CD4-positive, alpha-beta T cell treated with Interleukin-1 beta for 1 hour (primary cell): ENCODE measurements at places on chromosomes 2 and 18.

- DNase-seq, result no peak
Measured at GRCh38 chr2:162686336-162686735, 152.2 kb downstream of the KCNH7 start.

- no peak for DNase-seq
Measured at GRCh38 chr18:45251236-45251635, 364.0 kb upstream of the SLC14A2 start.

- no peak for DNase-seq
Measured at GRCh38 chr18:33132657-33133056, 307.9 kb downstream of the CCDC178 start.

DNA sequence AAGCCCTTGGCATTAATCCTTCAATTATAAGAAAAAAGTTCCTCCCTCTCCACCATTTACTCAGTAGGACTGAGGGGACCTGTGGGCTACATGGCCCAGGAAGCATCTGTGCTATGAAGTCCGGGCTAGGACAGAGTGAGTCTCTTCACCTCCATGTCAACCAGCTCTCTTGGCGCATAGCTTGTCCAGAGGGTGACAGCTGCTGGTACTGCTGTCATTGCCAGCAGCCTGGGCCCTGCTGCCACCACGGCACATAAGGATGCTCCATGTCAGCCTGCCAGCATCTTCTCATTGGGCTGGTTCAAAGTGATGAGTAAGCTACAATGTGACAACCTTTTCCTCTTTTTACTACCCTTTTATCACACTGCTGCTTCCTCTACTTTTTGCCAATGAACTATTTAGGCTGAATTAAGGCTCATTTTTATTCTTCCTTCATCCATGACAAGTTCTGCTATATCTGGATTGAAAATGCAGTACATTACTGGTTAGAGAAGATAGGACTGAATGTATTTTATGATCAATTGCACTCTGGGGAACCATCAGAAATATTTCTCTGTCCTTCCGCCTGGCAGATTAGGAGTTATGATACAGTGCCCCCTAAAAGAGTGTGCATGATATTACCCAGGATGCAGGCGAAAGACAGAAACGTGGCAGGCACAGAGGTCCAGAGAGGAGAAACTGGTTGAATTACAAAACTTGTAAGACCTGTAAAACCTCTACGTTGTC, 258.9 kb upstream of the TNP1 start:
- DNase-seq, result no peak

DNA sequence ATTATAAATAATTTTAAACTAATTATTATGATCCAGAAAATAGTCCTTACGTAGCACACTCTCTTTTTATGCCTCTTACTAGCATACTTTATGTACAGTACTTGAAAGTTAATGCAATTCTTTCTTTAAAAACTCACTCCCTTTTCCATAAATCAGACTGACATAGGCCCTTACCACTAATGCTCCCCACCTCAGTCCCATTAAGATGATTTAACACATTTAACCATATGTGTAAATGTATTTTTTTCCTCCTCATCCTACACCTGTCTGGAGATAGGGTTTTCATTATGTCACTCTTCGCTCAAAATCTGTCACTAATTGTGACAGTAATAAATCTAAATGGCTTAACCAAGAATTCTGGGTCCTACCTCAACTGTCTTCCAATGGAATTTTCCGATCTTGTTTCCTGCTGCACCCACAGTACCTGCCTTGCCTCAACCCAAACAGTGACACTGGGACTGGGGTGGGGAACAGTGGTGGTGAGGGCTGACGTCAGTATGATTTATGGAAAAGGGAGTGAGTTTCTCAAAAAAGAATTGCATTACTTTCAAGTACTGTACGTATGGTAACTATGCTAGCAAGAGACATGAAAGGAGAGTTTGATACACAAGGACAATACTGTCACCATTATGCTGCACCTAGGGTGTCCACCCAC, 25.1 kb downstream of the EFEMP1 start:
- DNase-seq, result no peak

DNA sequence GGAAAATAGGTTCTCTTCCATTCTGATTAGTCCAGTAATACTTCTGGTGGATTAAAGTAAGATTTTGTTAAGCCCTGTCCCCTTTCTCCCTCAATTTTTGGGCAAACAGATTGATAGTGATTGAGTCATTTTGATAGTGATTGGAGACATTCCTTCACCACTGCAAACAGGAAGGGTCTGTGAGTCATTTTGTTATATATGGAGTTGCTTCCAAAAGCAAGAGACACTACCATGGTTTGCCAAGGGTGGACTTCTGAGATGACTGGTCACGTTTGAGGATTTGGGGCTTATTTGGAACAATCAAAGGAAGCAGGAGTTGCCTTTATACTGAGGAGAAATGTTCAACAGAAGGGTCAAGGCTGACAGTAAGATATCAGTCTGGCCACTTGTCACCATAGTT, 249.9 kb downstream of the PARD3B start:
- DNase-seq, result no peak

DNA sequence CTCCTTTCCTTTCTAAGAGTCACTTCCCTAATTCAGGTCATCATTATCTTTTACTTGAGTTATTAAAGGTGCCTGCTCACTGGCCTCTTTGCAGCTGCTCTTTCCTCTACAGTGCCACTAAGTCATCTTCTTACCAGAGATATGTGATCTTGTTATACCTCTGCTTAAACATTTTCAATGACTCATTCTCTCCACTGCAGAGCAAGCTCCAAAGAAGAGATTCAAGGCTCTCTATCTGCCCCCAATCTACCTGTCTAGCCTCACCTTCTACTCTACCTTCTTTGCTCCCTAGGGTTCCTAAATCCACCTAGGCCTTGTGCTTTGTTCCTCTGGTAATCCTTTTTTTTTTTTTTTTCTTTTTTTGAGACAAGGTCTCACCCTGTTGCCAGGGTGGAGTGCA, 3.1 kb downstream of the ARHGEF33 start:
- no peak for DNase-seq

DNA sequence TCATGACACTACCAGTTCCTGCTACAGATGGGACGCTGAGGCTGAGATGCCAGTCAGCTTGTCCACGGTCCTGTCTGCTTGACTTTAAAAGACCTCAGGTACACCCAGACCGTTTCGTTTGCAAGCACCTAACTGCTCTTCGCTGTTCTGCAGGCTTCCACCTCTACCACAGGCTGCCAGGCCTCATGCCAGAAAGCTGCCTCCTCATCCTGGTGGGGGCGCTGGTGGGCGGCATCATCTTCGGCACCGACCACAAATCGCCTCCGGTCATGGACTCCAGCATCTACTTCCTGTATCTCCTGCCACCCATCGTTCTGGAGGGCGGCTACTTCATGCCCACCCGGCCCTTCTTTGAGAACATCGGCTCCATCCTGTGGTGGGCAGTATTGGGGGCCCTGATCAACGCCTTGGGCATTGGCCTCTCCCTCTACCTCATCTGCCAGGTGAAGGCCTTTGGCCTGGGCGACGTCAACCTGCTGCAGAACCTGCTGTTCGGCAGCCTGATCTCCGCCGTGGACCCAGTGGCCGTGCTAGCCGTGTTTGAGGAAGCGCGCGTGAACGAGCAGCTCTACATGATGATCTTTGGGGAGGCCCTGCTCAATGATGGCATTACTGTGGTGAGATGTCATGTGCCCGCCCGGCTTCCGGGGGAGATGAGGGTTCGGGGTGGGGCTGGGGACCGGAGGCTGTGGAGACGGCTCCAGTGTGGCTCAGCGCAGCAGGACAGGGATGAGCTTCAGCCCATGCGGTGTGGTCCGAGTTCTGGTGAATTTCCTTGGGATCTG, 5.9 kb downstream of the SLC9A4 start:
- DNase-seq, result no peak

DNA sequence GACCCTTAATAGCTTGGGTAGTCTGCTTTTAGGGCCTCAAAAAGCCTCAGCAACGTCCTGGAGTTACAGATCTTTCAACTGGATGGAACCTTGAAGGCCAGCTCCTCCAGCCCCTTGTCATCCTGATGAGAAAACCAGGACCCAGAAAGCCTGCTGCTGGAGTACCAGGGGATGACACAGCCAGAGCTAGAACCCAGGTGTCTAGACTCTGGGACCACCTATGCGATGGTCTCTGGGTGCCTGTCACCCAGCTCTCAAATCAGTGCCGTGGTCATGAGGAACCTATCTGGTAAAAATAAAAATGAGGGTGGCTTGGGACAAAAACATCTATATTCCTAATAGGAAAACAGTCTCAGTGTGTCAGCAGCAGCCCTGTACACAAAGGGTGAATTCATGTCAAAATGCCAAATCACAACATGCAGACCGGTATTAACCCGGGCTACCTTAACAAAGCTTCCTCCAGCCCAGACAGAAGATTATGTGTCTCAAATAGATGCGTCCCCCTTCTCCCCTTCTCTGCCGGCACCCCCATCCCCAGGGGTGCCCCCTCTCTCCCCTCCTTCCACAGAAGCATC, 28.5 kb downstream of the SMAD7 start:
- DNase-seq, result no peak

DNA sequence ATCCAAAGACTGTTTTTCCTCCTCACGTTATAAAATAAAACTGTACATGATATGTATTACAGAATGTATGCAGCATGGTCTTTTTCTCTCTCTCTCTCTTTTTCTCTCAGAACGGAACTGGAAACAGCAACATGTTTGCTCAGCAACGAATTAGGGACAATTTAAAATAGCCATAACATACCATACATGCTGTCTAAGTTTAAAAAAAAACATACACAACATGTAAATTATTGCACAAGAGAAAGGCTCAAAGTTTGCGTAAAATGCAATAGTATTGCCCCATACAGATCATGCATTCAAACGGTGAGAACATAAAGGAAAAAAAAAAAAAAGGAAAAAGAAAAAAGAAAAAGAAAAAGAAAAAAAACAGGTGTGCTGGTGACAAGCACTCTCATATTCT, 93.6 kb downstream of the BCL11A start:
- no peak for DNase-seq

DNA sequence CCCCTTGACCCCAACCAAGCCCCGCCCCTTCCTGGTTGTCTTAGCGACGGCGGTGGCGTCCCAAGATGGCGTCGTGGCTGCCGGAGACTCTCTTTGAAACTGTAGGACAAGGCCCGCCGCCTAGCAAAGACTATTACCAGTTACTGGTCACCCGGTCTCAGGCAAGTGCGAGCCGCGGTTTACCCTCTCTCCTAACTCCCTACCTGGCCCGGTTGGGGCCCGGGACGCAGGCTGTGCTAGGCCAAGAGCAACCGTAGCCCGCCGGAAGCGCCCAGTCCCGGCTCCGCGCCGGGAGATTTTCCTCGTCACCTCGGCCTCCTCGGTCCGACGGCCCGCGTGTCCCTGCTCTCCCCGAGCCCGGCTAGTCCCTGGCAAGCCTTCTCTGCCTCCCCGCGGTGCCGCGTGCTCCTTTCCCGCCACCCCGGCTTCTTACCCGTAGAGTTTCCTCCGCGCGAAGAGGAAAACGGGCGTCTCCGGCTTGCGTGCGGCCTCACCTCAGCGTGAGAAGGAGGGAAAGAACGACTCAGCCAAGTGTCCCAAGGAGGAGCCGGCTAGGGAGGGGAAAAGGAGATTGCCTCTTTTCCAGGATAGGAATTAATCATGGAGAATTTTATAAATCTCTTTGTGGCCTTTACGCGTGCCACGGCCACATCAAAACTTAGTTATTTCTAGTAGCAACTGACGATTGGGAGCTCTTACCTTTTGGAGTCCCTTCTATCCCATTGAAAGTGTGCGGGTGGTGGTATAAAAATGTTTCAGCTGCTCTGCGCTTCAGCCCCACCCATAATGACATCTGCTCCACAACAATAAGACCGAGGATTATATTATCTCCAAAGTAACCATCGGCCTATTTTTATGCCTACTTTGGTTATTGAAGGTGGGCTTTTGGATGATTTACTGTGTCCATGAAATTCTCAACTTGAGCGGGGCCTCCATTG, at the start of gene FBXO36:
TSS of gene FBXO36 (plus strand) at position 55 of the 938 bp plus-strand sequence. CDS start at position 66, 11 bp downstream.
- DNase-seq, result peak; percentile 81

DNA sequence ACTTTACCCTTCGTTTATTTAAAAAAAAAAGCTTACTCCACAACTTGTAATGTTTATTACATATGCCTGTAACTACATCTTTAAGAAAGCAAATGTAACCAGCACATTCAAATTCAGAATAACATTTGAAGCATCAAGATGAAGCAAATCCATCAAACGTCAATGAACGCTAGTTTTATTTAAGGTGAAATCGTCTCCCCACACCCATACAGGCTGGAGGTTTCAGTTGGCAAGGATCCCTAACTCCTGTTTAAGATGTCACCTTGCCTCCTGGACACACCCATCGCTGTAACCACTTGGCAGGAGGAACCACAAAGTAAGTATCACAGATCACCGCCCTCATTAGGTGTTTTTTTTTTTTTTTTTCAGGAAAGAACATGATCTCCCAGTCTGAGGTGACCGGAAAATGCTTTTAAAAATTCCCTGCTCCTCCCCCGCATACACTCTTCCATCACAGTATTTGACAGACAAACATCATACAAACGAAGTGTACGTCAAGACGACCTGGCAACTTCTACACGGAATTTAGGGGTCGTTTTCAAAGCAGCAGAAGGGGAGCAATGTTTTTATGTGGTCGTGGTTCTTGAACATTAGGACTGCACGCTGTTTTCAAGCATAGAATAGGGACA, 19.7 kb upstream of the STPG4 start:
- DNase-seq, result peak; percentile 63

GRCh38 chr2:28620291-28620793, 124.5 kb downstream of the PLB1 start:
- peak; percentile 31 for DNase-seq

- DNase-seq, result no peak
Measured at GRCh38 chr18:74608681-74609080, 11.0 kb downstream of the ZNF407 start.
